ENCODE measurements at places on chromosomes 4 and X. TPM values are rescaled to one million over a fixed set of nuclear protein-coding genes. Genes with fewer than 3 reads are reported as not detected.

Gene GLRA3
- total RNA-seq: not detected

- no peak for ATAC-seq
These were observed 3.3 kb upstream of the RELL1 start for GRCh38 chr4:37689353-37690095.

- ATAC-seq: no peak
These were observed 316.7 kb downstream of the RPA4 start for GRCh38 chrX:97200454-97200853.

DNA sequence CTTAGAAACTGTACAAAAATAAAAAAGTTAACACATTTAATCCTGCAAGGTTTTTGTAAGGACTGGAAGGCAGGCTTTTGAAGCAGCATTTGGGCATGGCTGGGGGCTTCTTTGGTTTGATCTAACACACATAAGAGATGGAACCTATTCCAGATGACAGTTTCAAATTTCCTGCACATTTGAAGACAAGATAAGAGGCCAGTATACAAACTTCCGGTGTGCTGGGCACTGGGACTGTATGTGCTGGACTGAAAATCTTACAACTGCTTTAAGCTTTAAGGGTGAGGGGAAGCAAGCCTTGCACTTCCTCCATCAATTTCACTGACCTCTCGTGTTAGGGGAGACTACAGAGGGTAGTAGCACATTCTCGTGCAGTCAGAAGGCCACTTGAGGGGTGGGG is 122.9 kb downstream of the AMMECR1 start:
- ATAC-seq: no peak

GRCh38 chr4:128468123-128468989 is 180.7 kb upstream of the PGRMC2 start:
- ATAC-seq: no peak

Gene MRPL1
- total RNA-seq: 23.7 TPM

Gene SSX1
- not detected for total RNA-seq

DNA sequence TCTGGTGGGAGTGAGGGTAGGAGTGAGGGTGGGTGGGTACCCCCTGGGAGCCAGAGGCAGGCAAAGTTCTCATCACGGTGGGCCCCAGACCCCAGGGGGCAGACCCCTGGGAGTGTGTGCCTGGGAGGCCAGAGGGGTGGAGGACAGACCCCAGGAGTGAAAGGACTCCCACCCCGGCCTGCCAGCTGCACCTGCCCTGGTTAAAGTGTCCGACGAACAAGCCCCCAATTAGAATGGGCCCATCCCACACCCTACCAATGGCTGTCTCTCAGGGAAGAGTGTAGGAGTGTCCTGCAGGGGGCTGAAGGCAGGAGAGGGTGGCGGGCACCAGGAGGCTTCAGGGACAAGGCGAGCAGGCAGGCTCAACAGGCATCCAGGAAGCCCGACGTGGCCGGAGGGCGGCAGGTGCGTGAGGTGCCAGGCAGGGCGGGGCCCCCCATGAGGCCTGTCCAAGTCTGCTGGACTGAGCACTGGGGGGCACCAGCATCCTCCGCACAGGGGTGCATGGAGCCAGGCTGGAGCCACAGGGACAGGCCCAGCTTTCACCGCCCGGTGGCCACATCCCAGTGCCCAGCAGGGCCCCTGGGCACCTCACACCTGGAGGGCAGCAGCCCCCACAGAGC is 8.7 kb downstream of the PDE6B start:
- ATAC-seq: no peak

GRCh38 chrX:150465881-150466775 is 102.3 kb upstream of the MTM1 start:
- peak; percentile 66 for ATAC-seq
